CD4-positive, alpha-beta T cell treated with Interleukin-6 at 100 ng/mL for 8 hours (primary cell): ENCODE measurements at places on chromosomes 5 and 9.

DNA sequence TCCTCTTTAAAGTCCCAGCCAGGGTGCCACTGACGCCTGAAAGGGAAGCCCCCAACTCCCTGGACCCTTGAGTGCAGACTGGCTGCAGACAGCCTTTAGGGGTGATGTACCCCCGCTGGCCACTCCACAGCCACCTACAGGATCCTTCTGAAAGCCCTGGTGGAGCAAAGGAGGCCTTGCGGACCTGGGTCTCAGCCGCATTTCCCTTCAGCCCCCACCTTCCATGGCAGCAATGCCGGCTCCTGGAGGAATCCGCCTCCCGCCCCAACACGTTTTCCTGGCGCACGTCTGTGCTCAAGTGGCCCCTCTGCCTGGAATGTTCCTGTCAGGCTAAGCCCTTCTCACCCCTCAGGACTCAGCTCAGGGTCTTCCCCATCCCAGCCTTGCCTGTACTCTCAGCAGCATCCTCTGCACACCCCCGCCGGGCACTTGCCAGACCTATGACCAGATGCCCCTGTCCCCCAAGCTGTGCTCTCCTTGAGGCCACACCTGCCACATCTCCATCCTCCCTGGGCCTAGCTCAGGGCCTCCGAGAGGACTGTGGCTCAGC is 134.1 kb upstream of the RAPGEF1 start:
- DNase-seq, result no peak

- peak; percentile 11 for DNase-seq
Measured at GRCh38 chr5:170183816-170184687, 48.7 kb upstream of the C5orf58 start.

DNA sequence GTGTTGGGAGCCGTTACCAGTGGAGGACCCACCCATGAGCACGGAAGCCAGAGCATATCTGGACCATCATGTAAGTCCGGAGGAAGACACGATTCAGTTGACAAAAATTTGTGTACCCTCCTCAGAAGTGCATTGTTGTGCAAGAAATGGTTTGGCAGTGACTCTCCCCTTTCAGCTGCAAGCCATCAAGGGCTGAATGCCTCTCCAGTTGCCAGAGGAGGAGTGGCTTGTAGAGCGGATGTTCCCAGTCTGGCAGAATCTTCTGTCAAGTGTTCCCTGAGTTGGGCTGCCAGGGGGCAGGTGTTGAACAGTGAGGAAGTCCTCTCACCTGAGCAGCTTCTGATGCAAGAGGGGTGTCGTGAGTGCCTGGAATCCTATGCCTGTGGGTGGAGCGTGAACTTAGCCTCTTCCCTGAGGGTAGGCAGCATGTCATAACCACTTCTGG is 27.6 kb upstream of the CDKN2AIPNL start:
- DNase-seq, result no peak

DNA sequence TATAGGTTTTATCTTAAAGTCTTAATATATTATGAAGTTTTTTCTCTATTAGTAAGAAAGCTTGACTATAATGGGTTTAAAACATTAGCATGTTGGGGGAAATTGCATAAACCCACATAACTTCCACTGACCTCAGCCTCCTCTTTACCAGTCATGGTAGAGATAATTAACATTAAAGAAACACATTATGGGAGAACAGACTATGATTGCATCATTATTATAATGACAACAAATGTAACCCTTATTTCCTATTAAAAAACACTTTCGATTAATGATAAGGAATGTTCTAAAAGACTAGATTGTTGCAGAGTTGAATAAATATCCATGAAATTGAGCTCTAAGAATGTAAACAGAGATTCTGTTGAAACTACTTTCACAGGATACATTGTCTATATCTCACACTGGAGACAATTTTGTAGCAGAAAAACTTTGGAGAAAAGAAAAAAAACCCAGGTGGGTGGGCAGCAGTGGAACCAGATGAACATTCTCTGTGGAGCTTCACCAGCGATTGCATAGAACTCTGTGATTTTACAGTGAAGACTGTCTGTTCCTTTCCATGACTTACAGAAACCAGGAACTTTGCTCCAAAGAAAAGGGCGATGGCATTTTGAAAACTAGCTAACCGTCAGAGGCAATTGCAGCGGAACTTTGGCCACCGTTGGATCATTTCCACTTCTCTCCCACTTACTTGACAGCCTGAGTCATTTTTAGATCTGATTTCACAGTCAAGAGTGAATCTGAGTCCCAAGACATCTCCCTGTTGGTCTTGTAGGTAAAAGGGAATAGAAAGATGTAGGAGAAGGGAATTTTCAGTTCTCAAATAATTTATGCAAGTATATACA is 21.0 kb upstream of the ERAP2 start:
- no peak for DNase-seq

GRCh38 chr9:87615136-87615535 is 110.8 kb upstream of the CTSL start:
- DNase-seq, result no peak

GRCh38 chr5:97980291-97980690 is 793.2 kb upstream of the RGMB start:
- no peak for DNase-seq

DNA sequence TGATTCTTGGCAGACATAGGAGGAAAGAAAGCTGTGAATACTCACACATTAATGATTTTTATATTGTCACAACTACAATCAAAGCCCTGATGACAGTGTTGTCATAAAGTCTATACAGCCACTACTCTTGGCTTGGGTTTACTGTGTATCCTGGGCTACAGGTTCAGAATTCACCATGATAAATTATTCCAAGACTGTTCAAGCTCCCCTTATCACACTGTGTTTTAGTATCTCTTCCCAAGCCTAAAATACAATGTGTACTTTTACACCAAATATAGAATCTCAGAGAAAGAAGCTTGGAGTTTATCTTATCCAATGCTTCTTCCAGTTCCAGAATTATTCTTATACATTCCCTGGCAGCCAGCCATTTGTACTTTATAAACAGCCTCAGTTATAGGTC is 127.7 kb upstream of the PPP1R2B start:
- no peak for DNase-seq

- no peak for DNase-seq
Measured at GRCh38 chr5:38424148-38425060, 132.0 kb downstream of the LIFR start.

DNA sequence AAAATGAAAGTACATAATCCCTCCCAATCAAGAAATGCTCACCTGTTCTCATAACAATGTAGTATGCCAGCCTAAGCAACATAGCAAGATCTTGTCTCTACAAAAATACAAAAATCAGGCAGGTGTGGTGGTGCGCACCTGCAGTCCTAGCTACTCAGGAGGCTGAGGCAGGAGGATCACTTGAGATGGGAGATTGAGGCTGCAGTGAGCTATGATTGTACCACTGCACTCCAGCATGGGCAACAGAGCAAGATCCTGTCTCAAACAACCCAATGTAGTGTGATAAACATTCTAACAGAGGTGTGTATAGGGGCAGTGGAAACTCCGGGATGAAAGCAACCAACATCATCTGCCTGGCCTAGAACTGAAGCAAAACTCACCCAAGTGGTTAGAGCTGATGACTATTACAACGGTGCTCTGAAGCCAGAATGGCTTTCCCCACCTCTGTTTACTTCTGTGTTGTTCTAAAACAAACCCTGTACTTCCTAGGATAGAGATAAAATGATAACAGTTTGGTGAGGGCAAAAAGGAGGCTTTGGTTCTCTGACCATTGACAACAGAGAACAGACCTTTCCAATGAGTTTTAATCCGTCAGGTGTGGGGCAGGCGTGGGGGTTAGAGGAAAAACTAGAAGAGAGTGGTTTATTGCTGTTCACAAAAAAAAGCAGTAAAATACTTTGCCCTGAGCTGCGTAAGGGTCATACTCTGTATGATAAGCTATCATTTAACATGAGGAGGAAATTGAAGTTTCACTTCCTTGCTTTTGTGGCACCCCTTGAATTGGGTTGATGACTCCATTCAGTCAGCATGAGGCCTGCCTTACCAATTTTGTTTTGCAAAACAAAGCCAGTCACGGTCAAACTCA is 18.9 kb downstream of the WNT8A start:
- no peak for DNase-seq

- DNase-seq, result no peak
Measured at GRCh38 chr9:122333169-122333808, 37.5 kb upstream of the PTGS1 start.

- DNase-seq, result no peak
Measured at GRCh38 chr9:91746904-91747303, 203.1 kb downstream of the ROR2 start.

DNA sequence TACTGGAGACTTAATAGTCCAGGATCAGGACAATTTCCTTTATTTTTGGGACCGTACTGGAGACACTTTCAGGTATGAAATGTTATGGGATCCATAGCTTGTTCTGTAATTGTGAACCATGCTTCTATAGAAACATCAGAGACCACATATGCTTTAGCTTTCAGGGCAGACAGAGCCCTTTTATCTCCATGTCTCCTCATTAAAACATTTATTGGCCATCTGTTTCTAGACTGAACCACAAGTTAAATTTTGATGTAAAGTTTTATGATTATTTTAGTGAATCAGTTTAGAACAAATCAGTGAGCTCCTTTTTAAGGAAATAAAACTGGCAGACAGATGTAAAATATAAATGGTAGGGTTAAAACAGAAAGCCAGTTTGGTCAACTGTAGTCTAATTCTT is 62.0 kb downstream of the SLC27A6 start:
- DNase-seq, result no peak

- no peak for DNase-seq
Measured at GRCh38 chr5:1214163-1214935, 10.8 kb upstream of the SLC6A18 start.

GRCh38 chr9:125370786-125371185 is 109.2 kb downstream of the GAPVD1 start:
- no peak for DNase-seq
